ENCODE measurements at places on chromosomes 3 and 15. TPM values are rescaled to one million over a fixed set of nuclear protein-coding genes. Genes with fewer than 3 reads are reported as not detected.

DNA sequence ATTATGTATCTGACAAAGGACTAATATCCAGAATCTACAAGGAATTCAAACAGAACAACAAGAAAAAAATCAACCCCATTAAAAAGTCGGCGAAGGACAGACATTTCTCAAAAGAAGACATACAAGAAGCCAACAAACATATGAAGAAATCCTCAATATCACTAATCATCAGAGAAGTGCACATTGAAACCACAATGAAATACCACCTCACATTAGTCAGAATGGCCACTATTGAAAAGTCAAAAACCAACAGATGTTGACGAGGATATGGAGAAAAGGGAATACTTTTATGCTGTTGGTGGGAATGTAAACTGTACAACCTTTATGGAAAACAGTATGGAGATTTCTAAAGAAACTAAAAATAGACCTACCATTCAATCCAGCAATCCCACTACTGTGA is 233.1 kb upstream of the PLSCR5 start:
- no peak for DNase-seq

DNA sequence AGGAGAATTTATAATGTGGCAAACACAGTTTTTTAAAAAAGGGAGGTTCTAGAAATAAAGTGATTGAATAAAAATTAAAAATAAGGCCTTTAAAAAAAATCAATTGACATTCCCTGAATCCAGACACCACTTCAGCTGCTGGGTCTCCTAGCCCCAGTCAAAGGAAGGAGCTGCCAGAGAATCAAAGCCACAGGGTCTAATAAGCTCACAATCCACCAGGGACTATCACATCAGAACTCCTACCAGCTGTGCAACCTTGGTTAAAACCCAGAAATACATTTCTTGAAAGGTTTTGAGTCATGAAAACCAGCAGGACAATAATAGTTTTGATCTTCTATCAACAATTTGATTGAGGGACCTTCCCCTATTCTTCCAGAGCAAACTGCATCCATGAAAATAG is 134.5 kb downstream of the MECOM start:
- DNase-seq: no peak

The PLSCR2 gene
- not detected for total RNA-seq

DNA sequence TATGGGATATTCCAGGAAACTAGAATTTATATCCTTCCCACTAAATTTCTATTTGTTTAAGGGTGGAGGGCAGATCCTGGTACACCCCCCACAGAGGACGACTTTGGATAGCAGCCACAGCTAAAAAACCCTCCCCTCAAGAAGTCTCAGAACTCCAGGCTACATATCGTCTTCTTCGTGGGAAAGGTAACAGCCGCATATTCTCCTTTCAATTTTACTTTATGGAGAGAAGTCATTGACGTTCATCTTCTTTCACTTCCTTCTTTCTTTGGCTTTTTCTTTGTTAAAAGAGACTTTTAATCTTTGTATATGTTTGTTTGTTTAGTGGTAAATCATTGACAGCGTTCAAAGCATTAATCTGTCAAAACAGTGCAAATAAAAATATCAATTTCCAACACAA is 36.3 kb downstream of the TRIP4 start:
- DNase-seq: no peak

- DNase-seq: no peak
Measured at GRCh38 chr3:18008706-18009368, 266.4 kb upstream of the TBC1D5 start.
